ENCODE measurements at places on chromosomes 12 and 14. TPM values are rescaled to one million over a fixed set of nuclear protein-coding genes. Genes with fewer than 3 reads are reported as not detected.

GRCh38 chr14:56992332-56992820 lies 182.1 kb upstream of the OTX2 start:
- no peak for DNase-seq

GRCh38 chr14:33762161-33762851 lies 188.6 kb downstream of the EGLN3 start:
- DNase-seq, result no peak

DNA sequence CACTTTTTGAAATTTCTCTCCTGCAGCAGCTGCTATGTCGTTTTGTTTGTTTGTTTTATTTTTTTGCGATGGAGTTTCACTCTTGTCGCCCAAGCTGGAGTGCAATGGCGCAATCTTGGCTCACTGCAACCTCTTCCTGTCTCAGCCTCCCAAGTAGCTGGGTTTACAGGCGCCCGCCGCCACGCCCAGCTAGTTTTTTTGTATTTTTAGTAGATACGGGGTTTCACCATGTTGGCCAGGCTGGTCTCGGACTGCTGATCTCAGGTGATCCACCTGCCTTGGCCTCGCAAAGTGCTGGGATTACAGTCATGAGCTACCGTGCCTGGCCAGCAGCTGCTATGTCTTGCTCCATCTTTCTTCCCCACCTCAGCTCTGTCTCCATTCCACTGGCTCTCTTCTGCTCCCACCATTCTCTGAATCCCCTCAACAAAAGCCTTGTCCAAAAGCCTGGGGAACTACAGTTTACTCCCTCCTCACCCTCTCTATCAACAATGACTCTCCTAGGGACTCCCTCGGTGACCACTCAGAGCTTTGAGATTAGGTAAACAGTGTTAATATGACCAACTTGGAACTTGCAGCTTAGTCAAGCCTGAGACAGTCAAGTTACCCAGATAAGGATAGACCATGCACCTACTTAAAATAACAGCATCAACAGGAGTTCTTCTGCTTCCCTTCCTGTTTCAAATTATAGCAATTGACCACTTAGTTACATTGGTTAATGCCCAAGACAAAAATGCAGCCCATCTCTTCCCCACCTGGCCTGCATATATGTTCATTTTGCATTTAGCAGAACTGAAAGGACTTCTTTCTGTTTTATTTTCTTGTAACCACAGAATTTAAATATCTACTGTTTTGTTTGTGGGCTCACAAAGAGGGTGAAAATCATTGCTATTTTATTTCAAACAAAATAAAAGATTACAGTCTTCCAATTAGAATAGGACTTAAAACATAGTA lies 189.0 kb upstream of the AMIGO2 start:
- DNase-seq, result no peak

Gene KERA
- total RNA-seq, result not detected

Gene CPM
- 201 TPM for total RNA-seq

Measured in mesenteric fat pad (tissue), 1 donor.